ENCODE measurements at places on chromosomes 7 and 10.

- no peak for DNase-seq
These were observed 90.6 kb downstream of the ODAD2 start for GRCh38 chr10:27908231-27908630.

- no peak for DNase-seq
These were observed 834 bp downstream of the CDH23 start for GRCh38 chr10:71397296-71398212.

DNA sequence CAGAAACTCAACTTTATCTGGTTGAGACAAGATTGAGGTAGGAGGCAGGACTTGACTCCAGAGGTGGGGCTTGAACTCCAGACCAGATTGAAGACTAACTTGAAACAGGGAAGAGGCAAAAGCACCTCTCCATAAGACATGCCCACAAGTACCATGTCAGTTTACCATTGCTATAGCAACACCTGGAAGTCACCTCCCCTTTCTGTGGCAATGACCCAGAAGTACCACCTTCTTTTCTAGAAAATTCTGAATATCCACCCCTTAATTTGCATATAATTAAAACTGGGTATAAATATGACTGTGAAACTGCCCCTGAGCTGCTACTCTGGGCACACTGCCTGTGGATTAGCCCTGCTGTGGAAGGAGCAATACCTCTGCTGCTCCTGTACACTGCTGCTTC is 4.9 kb upstream of the TOMM7 start:
- no peak for DNase-seq

DNA sequence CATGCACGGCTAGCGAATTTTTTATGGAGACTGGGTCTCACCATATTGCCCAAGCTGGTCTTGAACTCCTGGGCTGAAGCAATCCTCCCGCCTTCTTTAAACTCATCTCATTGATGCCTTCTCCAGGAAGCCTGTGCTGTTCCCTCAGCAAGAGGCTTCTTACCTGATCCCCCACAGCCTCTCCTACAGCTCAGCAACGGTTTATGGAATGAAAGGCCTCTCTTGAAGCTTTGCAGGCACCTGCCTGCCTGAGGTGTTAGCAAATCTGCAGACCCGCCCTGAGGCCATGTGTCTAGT is 468 bp upstream of the TRIM56 start:
- no peak for DNase-seq

GRCh38 chr10:92238586-92239098 is 52.2 kb downstream of the CPEB3 start:
- DNase-seq = peak; percentile 9

- DNase-seq = no peak
These were observed 37.1 kb downstream of the PRKCQ start for GRCh38 chr10:6542999-6543430.

DNA sequence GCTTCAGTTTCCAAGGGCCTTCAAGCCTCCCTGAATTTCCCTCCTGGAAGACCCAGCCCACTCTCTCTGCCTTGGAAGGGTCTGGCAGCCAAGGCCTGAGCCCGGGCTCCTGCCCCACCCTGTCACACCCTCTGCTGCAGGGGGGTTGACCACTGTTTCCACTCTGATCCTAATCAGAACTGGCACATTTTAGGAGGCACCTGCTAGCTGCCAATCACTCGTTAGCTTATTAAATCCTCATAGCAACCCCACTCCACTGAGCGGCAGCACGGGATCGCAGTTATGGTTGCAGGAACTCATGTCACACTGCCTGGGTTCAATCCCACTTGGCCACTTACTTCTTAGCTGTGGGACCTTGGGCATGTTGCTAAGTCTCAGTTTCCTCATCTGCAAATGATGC is 12.9 kb downstream of the HSPB1 start:
- DNase-seq = no peak

DNA sequence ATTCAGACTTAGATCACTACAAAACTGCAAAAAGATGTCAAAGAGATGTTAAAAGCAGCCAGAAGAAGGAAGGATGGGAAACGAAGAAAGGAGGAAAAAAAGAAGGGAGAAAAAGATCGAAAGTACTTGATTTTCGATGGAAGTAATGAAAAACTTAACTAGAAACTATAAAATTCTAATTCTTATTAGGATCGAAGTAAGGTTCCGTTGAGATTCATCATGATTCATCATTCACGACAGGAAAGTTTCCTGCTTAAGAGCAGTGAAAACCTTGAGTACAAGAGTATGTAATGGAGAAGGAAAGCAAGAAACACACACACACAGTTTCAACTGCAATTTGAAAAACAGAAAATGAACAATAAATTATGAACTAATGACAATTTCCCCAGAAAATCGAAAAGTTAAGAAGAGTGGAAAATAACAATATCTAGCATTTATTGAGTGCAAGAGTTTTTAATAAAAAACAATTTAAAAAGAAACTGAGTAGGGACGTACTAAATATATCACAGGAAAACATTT is 1.1 kb upstream of the ING3 start:
- DNase-seq = no peak

GRCh38 chr7:148733496-148733895 is 34.8 kb downstream of the CUL1 start:
- no peak for DNase-seq

DNA sequence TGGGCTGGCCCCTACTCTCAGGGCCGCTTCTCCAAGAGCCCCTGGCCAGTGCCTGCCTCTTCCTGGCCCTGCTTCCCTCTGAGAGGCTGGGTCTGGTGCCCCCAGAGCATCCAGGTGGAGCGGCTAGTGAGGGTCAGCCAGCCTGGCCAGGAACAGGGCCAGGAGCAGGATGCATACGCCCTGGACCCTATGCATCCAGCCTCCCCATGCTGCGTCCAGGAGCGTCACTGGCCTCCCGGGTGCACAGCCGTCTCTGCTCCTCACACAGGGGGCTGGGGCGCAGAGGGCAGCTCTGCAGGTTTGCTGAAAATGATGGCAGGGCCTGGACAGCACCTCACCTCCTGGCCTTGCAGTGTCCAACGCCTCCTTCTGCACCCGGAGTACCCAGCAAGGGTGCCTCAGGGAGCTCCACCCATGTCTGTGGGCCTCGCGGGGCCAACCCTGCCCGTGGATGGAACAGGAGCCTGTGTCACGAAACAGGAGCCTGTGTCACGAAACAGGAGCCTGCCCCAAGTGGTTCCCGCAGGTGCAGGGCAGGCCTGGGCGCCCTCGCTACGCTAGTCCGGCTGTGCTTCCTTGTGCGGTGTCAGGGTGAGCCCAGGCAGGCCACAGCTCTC is 246.2 kb upstream of the PPP2R2D start:
- DNase-seq = no peak

DNA sequence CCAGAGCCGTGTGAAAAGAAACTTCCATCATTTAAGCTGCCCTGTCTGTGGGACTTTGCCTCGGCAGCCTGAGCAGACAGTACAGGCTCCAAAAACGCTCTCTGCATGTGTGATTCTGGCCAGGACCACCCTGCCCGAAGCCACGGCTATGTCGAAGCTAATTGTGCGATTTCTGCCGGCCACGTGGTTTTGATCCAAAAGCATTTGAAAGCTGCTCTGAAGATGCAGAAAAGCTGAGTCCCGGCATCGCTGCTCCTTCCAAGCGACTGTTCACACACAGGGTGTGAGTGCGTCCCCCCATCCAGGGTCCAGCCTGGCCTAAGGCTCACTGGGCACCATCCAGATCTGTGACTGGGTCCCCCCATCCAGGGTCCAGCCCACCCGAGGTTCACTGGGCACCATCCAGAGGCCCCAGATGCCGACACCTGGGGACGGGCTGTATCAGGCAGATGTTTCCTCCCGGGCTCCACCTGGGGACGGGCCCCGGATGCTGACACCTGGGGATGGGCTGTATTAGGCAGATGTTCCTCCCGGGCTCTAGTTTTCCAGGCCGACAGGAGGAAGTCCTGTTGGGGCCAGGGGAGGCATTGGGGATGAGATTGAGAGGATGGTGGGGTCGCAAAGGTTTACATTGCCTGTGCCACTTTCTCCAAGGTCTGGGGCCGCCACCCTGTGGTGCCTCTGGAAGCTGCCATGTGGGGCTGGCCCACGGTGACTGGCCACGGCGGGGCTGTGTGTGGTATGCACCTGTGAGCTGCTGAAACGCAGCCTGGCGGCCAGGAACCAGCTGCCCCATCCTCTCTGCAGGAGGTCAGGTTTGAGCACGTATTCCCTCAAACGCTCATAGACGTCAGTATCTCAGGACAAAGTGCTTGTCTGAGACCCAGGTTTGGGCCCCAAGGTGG is 527.4 kb downstream of the DNAJB6 start:
- no peak for DNase-seq

Data from A549 (cell line).